ENCODE measurements at places on chromosomes 6 and 20.

GRCh38 chr20:51513545-51513944 lies 29.0 kb downstream of the NFATC2 start:
- DNase-seq: no peak

- DNase-seq: no peak
Measured at GRCh38 chr6:168124921-168125320, 45.9 kb upstream of the FRMD1 start.

DNA sequence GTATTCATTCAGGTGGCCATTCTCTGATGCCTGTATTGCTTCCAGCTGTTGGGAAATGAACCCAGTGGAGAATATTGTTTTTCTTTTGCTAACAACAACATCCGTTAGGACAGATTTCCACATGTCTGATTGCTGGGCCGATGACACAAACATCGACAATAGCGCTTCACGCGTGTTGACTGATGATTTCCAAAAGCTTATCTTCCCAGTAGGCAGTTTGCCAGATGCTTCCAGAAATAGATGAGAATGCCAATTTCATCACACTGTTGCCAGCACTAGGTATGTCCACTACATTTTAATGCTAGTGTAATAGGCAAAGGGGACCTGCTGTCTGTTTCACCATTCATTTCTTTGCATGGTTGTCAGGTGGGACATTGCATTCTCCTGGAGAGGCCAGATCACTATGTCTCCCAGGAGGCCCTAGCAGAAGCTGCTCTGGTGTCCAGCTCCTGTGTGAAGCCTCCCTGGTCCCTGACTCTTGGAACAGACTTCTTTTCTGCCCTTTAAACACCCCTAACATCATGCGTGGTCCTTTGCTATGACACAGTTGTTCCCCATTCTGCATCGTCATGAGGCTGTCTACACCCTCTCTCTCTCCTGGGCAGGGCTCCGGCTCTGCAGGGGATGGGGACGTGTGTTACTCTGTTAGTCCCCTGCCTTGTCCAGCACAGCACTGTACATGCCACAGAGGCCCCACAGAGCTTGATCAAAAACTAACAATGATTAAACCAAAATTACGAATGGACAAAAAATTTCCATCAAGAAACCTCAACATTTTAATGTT lies 181.6 kb downstream of the CDH26 start:
- no peak for DNase-seq

GRCh38 chr6:91376686-91377085 lies 789.8 kb upstream of the MAP3K7 start:
- no peak for DNase-seq

- no peak for DNase-seq
Measured at GRCh38 chr20:64244870-64245603, 10.5 kb upstream of the PCMTD2 start.

DNA sequence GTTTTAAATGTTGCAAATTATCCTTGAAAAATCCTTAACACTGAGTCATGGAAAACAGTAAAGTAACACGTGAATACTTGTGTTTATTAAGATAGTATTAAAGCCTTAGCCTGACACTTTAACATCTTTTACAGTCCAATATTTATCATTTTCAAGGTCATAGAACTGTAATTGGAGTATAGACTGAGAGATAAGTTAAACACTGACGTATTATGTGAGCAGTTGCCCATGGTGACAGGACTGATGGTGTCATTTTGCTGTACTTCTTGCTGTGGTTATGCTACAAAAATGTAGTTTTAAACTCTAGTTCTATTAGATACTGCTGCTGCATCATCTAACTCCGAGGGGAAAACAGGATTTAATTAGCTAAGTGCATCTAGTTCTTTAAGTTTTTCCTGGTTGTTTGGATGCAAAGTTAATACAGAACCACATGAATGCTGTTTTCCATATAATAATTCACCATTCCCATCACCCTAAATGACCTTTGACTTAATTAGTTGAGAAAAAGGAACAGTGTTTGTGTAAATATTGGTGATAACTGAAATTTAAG lies 37.8 kb downstream of the SLC2A12 start:
- DNase-seq: no peak

GRCh38 chr6:158767709-158768108 lies 51.5 kb downstream of the EZR start:
- DNase-seq: no peak

- DNase-seq: no peak
Measured at GRCh38 chr6:83578057-83578456, 65.7 kb downstream of the PRSS35 start.

Measured in ACHN (cell line).